ENCODE measurements at places on chromosomes 11 and 22.

GRCh38 chr22:35663371-35663770 is 15.1 kb downstream of the APOL6 start:
- DNase-seq = no peak

DNA sequence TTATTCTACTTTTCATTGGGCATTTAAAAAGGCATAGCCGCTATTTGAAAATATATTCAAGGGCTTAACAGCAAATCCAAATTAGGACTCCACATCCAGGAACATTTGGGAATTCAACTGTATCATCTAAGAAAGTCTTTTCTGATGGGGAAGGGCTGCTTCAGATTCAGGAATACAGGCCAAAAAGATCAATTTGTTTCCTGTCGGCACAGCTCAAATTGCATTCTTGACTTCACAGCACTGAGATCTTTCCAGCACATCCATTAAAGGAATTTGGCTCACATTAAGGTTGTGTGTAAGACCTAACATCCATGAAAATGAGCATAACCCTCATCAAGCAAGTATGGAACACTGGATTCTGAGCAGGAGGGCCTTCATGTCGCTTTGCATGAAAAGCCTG is 1169.5 kb upstream of the CCDC90B start:
- no peak for DNase-seq

DNA sequence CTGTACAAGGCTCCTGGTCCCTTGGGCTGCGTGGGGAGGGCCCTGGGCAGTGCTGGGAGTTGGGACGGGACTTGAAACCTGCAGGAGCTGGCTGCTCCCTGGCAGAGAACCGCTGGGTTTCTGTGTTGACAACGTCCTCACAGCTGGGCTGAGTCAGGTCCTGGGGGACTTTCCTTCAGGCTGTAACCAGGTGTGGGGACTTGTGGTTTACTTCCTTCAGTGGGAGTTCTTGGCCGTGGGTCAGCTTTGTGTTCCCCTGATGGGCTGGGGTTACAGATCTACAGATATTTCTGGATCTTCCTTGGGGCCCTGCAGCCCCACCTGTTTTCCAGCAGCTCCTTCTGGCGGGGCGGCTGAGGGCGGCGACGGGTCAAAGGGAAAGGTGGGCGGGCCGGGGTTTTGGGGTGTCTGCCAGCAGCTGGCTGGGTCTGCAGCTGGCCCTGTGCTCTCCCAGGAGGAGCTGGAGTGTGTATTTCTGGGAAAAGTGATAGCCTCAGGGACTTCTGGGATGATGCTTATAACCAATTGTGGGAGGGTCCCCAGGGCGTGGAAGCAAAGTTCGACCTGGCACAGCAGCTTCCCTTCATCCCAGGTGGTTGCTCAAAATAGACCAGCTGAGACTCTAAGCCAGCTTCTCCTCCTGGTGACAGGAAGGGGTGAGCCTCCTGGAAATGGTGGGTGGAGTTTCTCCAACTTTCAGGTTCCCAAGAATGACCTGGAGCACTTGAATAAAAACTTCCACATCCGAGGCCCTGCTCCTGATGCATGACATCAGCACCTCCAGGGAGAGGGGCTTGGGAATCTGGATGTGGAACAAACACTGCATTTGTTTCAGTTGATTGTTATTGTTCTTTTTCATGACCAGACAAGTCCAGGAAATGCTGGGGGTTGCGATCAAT is 19.1 kb downstream of the ST14 start:
- DNase-seq = no peak

DNA sequence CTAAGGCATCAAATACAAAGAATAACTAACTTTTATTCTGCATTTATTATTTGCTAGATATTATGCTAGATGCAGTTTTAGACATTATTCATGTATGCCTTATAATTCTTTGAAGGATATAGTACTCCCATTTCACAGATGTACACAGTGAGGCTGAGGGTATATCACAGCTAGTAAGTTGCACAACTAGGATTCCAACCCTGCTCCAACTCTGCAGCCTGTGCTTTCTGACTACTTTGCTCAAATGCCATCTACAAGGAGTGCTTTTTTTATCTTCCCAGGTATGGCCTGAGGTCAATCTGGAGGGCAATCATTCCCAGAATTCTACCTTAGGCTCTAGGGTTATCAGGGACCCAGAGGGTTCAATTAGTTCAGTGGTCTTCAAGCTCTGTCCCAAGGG is 28.4 kb downstream of the NUP160 start:
- DNase-seq = no peak

GRCh38 chr11:78227921-78228320 is 39.2 kb downstream of the USP35 start:
- no peak for DNase-seq

- no peak for DNase-seq
Measured at GRCh38 chr22:48185071-48186055, 1422.9 kb downstream of the TBC1D22A start.

GRCh38 chr11:134622458-134622857 is 210.4 kb upstream of the B3GAT1 start:
- no peak for DNase-seq

- DNase-seq = peak; percentile 88
Measured at GRCh38 chr11:9765320-9766101, 101.6 kb downstream of the SWAP70 start.

- DNase-seq = peak; percentile 43
Measured at GRCh38 chr11:26286472-26287066, 45.4 kb upstream of the ANO3 start.

DNA sequence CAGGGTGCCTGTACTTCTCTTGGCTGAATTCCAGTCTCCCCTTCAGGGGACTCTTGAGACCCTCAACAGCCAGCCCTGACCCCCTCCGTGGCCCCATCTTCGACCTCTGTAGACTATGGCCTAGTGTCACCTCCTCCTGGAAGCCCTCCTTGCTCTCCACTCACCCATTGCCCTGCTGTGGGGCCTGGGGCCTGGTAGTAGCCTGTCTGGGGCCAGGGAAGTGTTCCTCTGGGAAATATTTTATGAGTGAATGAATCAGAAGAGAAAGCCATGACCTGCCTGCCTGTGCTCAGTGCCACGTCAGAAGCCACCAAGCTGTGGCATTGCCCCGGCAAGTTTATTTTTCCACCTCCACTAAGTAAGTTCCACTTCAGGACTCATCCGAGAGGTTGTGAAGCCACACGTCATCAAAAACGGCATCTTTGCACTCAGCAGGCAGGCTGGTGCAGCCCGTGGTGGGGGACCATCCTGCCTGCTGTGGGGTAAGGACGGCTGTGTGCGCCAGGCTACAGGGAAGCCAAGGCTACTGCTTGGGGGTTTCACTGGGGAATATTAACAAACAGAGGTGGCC is 59.6 kb upstream of the PPARA start:
- peak; percentile 37 for DNase-seq

- DNase-seq = no peak
Measured at GRCh38 chr22:44522526-44523170, 24.6 kb upstream of the RTL6 start.

DNA sequence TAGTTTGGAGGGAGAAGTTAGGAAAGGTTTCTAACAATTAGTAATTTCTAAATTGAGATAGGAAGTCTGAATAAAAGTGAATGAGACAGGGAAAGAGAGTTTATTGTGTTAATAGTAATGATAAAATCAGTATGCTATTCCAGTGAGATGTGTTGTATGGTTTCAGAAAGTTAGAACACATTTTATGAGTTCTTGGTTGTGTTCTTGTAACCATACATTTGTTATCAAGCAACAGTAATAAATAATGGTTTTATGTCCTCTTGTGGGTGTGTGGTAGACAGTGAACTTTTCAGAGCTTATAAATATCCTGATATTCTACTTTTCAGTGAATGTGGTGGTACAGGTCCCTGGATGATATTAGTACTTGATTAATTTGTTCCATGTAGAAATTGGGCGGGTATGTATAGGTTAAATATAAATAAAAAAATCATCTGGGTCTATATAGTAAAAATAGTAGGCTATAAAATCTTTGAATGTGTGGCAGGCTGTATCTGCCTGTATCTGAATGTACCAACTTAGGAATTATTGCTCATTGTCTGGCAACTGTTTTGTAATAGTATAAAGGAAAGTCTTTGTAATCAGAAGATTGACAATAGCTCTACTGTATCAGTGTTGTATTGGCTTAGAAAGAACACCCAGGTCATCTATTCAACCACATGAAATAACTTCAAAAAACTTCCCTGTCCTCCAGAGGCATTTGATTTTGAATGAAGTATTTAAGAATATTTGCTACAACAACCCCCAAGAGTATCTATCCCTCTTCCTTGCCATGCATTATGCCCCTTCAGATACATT is 54.8 kb downstream of the UVRAG start:
- DNase-seq = no peak
